ENCODE measurements at places on chromosomes 3 and 15.

DNA sequence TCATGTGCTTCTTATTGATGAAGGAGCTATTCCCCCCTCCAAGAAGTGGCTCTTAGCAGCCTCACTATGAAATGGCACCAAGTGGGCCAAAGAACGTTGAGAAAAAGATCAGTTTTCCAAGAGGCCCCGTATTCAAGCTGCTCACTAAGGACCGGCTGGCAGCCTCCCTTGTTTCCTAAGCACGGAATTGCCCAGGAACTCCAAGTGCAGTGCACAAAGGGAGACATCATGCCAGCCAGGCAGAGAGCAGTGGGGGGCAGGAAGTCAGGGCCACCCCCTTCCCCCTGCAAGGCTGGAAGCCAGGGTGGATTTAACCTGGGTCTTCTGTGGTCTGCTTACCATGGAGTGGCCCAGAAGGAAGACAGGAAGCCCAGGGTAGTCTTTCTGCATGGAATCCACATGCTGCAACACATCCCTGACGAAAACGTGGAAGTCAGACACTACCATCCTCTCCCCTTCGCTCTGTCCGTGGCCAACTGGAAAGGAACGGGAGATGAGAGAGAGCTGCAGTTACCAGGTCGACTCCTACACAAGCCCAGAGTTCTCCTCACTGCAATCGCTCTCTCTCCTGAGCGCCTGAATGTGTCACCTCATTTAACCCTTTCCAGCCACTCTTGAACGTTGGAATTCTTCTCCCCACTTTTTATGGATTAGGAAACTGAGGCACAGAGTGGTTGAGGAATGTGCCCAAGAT is 49.5 kb downstream of the ABTB1 start:
- no peak for DNase-seq

DNA sequence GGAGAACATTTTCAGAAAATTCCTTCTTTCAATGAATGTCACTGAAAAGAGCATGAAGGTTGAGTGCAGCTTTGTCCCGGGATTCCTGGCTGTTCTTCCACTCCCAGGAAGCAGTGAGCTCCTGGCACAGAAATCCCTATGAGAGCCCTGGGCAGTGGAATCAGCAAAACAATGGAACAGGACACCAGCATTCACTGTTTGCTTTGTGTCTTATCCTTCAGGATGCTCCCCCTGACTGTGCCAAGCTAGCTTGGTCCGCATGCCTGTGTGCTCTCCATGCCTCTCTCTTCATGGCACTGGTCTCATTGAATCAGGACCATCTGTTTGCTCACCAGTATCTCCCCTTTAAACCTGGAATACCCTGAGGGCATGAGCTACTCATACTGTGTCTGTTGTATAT is 102.0 kb upstream of the GADL1 start:
- DNase-seq = no peak

DNA sequence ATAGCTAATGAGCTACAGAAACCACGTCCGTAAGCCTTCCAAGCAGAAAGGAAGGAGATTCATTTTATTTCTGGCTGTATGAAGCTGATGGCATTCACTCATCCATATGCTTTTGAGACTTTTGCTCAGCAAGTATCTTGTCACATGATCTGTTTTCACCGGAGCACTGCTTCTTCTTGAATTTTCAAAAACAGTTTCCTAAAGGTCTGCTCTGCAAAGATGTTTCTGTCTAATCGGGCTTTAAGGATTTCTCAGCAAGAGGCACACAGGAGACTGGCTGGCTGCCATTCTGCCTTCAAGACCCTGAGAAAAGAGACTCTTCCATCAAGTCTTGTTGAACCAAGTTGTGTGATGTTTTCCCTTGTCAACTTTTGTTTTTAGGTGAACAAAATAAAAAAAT is 289.6 kb upstream of the LYSMD4 start:
- DNase-seq = no peak

- DNase-seq = no peak
Observed at GRCh38 chr15:90423801-90424319, 35.8 kb downstream of the IQGAP1 start.

DNA sequence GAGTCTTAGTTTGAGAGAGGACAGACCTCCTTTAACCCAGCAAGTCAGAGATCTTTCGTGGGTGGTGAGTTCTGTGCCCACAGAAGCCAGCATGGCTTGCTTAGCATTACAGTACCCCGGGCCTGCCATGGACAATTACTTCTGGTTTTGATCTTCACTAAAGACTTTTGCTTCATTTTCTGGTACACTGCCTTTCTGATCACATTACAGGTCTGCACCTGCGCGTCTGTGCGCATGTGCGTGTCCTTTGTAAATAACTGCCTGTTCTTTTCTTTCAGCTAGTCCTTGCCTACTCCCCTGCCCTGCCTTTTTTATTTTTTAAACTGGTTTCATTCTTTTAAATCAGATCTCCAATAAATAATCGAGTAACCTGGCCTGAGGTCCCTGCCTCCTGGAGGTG is 57.1 kb upstream of the CMTM8 start:
- no peak for DNase-seq

DNA sequence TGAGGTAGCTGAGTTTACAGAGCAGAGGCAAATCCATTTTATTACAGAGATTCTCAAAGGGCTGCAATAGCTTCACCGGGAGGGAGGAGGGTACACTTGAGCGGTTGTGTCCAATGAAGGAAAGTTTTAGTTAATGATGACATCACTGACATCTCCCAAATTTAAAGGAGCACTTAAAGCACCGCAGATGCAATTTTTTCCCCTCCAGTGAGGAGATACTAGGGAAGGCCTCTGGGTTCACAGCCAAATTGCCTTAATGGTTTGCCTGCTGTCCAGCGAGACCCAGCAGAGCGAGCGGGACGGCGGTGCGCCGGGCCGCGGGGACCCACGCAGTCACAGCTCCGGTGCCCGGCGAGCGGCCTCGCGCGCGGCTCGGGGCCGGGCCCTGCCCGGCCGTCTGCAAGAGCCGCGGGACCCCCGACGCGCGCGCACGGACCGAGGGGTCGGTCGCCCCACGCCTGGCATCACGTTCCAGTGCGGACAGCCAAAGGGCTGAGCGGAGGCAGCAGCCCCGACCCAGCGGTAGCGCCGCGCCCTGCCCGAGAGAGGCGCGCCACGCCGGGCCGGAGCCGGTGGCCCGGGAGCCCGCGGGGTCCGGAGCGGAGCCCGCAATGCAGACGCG is 160.5 kb upstream of the CHRNA7 start:
- DNase-seq = no peak

GRCh38 chr15:64749999-64750657 is 25.3 kb downstream of the RBPMS2 start:
- DNase-seq = no peak

- no peak for DNase-seq
Observed at GRCh38 chr3:182920515-182921084, 59.7 kb downstream of the DCUN1D1 start.

- no peak for DNase-seq
Observed at GRCh38 chr3:53718462-53718861, 127.8 kb downstream of the CHDH start.
